Activated CD4-positive, alpha-beta T cell treated with anti-CD3 and anti-CD28 coated beads, Interleukin-2, amount 50 U/mL, for 24 hours (primary cell): ENCODE measurements at places on chromosomes 11 and 22.

DNA sequence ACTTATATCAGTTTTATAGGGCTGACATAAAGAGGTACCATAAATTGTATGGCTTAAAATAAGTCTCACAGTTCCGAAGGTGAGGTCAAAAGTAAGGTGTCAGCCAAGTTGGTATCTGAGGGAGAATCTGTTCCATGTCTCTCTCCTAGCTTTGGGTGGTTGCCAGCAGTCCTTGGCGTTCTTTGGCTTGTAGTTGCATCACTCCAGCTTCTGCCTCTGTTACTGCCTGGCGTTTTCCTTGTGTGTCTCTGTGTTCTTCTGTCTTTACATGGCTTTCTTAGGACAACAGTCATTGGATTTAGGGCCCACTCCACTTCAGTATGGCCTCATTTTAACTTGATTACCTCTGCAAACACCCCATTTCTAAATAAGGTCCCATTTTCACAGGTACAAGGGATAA is 16.7 kb downstream of the MMP7 start:
- DNase-seq, result no peak

- no peak for DNase-seq
Measured at GRCh38 chr11:119361056-119361787, 14.7 kb upstream of the MFRP start.

GRCh38 chr11:5550440-5551095 is 2.2 kb upstream of the OR52H1 start:
- DNase-seq, result no peak

GRCh38 chr11:128831174-128832120 is 35.6 kb downstream of the KCNJ1 start:
- DNase-seq, result peak; percentile 89
